ENCODE measurements at places on chromosomes 1 and 21. TPM values are rescaled to one million over a fixed set of nuclear protein-coding genes. Genes with fewer than 3 reads are reported as not detected.

LTN1 gene
- total RNA-seq = 39.7 TPM

- H3K27ac ChIP-seq = no peak overlapping the region
- no peak for DNase-seq
- H3K36me3 ChIP-seq = no peaks in the 10 kb centered on the region
- no peaks in the 10 kb centered on the region for H3K27me3 ChIP-seq
These were observed 19.1 kb downstream of the ASTN1 start for GRCh38 chr1:177145106-177146070.

GRCh38 chr1:115364046-115364779 lies 26.2 kb upstream of the NGF start:
- DNase-seq = no peak
- peaks cover 21% of the 10 kb centered on the region for H3K4me1 ChIP-seq
- no peaks in the 10 kb centered on the region for H3K36me3 ChIP-seq
- no peaks in the 10 kb centered on the region for H3K27me3 ChIP-seq
- H3K4me3 ChIP-seq = no peak overlapping the region

GRCh38 chr1:24827379-24828135 lies 82.3 kb downstream of the CLIC4 start:
- no peaks in the 10 kb centered on the region for H3K27me3 ChIP-seq
- no peak overlapping the region for H3K27ac ChIP-seq
- no peak for DNase-seq
- H3K4me3 ChIP-seq = no peak overlapping the region
- no peaks in the 10 kb centered on the region for H3K36me3 ChIP-seq

GRCh38 chr1:25780318-25781129 lies 19.5 kb upstream of the SELENON start:
- H3K4me1 ChIP-seq = peaks cover 18% of the 10 kb centered on the region
- H3K27ac ChIP-seq = no peak overlapping the region
- peaks cover 18% of the 10 kb centered on the region for H3K36me3 ChIP-seq
- DNase-seq = no peak

- H3K4me1 ChIP-seq = no peaks in the 10 kb centered on the region
- H3K27ac ChIP-seq = no peak overlapping the region
- DNase-seq = no peak
- peak overlapping the region; percentile 13 for H3K4me3 ChIP-seq
These were observed 62.3 kb downstream of the RUNX1 start for GRCh38 chr21:34986561-34987500.

GRCh38 chr1:220827445-220828178 lies 40.9 kb downstream of the MTARC1 start:
- H3K4me1 ChIP-seq = peaks cover 16% of the 10 kb centered on the region
- H3K27me3 ChIP-seq = no peaks in the 10 kb centered on the region
- H3K4me3 ChIP-seq = no peak overlapping the region

DNA sequence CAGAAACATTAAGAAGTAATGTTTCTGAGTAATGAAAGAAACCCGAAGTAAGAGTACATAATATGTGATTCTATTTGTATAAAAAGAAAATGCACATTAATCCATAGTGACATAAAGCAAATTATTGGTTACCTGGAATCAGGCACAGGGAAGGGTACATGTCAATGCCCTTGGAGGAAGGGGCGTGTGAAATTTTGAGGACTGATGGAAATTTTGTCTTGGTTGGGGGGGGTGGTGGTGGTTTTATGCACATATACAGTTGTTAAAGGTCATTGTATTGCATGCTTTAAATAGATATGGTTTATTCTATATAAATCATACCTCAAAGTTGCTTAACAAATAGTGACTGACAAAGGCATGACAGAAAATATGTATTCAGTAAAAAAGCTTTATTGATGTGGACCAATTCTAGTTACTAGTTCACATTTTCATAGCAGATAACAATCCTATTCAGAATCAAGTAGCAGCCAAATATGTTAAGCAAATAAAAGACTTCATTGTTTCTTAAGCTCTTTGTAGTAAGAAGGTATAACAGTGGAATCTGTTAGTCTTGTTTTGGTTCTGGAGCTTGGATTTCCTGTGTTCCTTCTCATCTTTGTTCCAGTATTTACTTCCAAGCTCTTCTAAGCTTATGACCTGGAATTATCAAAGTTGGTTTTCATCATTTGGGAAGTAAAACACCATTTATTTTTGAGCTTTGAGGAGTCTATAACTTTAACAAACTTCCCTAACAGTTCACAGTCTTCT lies 15.1 kb downstream of the BACH1 start:
- no peaks in the 10 kb centered on the region for H3K36me3 ChIP-seq
- H3K4me3 ChIP-seq = no peak overlapping the region
- no peak overlapping the region for H3K27ac ChIP-seq
- DNase-seq = no peak
- peaks cover 63% of the 10 kb centered on the region for H3K4me1 ChIP-seq

RPTN gene
- total RNA-seq = not detected

KRTAP19-1 gene
- not detected for total RNA-seq

DNA sequence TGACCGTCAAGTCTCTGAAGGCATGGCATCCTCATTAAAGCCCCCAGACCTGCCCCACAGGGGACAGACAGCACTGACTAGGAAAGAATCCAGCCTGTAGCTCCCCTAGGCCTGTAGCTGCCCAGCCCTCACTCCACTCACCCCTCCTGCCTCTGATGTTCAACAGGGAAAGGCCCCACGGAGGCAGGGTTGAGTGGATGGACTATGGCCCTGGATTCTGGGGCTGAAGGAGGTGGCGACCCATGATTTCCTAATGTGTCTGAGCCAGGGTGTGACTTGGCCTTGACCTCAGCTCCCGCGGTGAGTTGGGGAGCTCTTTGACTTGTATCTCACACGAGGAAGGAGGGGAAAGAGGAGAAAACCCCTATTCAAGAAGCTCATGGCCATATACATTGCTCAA lies 238.5 kb upstream of the CSF3R start:
- no peaks in the 10 kb centered on the region for H3K27me3 ChIP-seq
- no peak overlapping the region for H3K4me3 ChIP-seq
- H3K4me1 ChIP-seq = no peaks in the 10 kb centered on the region
- DNase-seq = no peak

Data from esophagus muscularis mucosa (tissue), 4 donors.